ENCODE measurements at places on chromosomes 3 and 15.

GRCh38 chr15:39040861-39041260, 476.2 kb upstream of the RASGRP1 start:
- DNase-seq = no peak

- no peak for DNase-seq
These were observed 92.4 kb downstream of the NAALADL2 start for GRCh38 chr3:174951498-174952005.

- DNase-seq = no peak
These were observed 38.3 kb downstream of the RSRC1 start for GRCh38 chr3:158148218-158148617.

DNA sequence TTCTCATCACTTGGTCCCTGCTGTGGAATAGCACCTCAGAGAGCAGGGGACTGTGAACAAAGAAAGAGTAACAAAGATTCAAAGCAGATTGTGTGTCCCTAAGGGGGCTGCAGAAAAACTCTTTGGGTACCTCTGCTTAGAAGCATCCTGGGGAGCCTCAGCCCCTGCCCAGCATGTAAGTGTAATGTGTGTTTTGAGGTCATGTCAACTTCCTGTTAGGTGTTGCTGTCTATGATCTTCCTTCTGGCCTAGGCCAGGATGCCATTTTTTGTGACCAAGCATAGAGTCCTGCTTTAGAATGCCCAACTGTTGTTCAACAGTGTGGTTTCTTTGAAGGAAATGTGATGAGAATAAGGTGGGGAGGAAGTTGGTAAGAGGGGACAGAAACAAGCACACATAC, 77.1 kb upstream of the BCL6 start:
- peak; percentile 10 for DNase-seq

- no peak for DNase-seq
These were observed 34.9 kb upstream of the MEIS2 start for GRCh38 chr15:37135225-37135624.

DNA sequence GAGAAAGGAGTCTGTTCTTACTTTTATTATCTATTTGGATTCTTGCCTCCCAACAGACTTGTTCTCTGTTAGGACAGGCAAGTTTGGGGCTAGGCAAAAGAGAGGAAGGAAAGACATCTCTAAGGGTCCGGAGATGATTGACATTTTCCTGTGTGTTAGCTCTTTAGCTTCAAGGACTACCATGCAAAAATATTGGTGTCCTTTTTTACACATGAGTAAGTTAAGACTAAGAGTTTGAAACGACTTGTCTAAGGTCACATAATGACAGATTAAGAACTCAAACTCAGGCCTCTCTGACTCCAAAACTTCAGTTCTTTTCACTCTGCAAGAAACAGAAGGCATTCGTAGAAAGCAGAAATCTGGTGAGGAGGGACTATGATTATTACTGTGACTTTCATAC, 5.9 kb downstream of the LMCD1 start:
- DNase-seq = no peak

- DNase-seq = no peak
These were observed 272.6 kb downstream of the PDCD6IP start for GRCh38 chr3:34070831-34071585.

DNA sequence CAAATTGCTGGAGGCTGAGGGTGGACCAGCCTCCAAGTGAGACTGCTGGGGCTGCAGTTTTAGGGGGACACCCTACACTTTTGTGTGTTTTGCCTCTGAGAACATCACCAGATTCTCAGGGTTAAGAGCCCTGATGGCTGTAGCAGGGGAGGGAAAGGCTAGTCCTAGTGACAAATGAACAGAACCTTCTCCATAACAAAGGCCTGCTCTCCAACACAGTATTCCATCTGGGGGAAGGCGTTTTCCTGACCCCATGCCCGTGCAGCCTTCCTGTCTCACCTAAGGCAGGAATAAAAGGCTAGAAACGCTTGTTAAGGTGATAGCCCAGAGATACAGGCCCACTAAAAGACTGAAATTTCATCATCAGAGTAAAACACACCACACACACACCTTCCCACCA, 50.2 kb upstream of the NSMCE3 start:
- DNase-seq = no peak

DNA sequence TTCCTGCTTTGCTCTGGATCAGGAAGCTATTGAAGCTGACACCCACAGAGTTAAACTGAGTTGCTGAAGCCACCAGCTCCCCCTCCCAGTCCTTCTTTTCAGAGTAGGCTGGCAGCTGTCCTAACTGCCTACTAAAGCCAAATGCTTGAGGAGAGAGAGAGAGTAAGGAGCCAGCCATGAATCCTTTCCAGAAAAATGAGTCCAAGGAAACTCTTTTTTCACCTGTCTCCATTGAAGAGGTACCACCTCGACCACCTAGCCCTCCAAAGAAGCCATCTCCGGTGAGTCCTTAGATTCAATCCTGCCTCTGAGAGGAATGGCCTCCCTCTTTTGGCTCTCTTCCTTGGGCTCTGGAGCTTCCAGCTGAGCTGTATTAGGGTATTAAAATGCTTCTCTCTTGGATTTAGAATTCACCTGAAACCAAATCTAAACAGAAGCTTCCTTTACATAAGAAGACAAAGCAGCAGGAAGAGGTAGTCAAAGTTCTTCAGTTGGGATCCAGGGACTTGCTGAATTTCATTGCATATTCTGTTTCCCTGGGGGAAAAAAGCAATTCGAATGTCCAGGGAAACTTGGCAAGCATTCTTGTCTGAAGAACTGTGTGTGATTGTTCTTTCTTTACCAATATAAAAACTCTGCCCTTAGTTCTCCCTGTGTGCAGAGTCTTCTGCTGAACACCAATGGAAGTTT, at the start of gene SLC15A2:
SLC15A2 (plus strand) TSS at position 101 of the 690 bp plus-strand sequence; CDS start at position 177, 76 bp downstream.
- no peak for DNase-seq

- DNase-seq = no peak
These were observed 87.6 kb upstream of the MYZAP start for GRCh38 chr15:57503911-57504598.

DNA sequence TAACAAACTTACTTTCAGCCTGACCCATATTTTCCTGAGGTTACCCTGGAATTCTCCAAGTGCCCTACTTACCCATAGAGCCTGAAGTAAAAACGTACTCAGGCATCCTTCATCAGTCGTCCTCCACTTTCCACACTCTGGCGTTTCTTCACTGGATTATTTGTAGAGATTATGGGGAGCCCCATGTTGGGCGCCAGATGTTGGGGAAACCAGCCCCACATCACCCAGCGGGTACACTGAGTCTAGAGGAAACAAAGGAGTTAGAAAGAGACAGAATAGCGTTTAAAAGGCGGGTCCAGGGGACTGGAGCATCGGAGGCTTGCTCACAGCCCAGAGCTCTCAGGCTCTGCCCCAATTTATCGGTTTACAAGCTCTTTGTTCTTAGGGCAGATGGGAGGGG, 9.7 kb upstream of the SLC28A2 start:
- DNase-seq = no peak

- DNase-seq = no peak
These were observed 392.4 kb upstream of the ALCAM start for GRCh38 chr3:104974316-104974715.

DNA sequence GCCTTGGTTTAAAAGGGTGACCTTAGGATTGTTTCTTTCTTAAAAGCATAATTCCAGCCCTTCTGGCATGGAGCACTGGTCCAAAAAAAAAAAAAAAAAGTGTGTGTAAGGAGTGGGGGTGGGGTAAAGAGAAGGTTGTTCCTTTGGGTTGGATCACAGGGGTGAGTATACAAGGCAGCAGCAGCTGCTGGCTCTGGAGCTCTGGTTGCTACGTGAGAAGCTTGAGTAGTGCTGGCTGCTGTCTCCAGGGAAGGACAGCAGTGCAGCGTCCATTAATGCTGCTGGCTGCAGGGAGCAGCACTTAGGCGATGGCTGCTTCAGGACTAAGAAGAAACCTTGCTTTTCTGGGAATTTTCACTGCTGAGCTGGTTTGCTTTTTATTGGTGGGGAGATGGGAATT, 2.3 kb downstream of the SETD5 start:
- DNase-seq = no peak

- DNase-seq = peak; percentile 28
These were observed 10.6 kb downstream of the XXYLT1 start for GRCh38 chr3:195260280-195260905.

DNA sequence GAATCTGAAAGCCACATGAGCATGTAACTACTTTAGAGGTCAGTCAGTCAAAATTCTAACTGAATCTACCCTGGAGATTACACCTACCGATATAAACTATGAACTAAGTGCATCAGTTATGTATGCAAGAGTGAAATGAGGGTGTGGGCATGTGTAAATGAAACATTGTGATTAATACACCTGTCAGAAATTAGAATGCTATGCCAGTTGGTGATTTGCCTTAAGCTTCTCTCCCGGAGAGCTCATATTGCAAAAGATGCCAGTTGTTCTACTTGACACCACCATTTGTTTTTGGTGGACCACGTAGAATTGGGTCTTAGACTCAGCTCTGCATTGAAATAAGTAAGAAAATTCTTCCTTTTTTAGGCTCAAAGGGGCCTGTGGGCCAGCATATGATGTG, 91.0 kb upstream of the KBTBD8 start:
- no peak for DNase-seq

All from activated gamma-delta T cell treated with Interleukin-2 at 50 U/mL for 16 hours (primary cell).